Activated naive CD8-positive, alpha-beta T cell treated with anti-CD3 and anti-CD28 coated beads for 36 hours (primary cell): ENCODE measurements at places on chromosomes 6 and 20. TPM values are rescaled to one million over a fixed set of nuclear protein-coding genes. Genes with fewer than 3 reads are reported as not detected.

GRCh38 chr6:149094934-149095351 lies 222.6 kb upstream of the TAB2 start:
- H3K4me3 ChIP-seq: peak overlapping the region; percentile 43
- H3K4me1 ChIP-seq: peaks cover 43% of the 10 kb centered on the region
- no peaks in the 10 kb centered on the region for H3K27me3 ChIP-seq
- peaks cover 20% of the 10 kb centered on the region for H3K36me3 ChIP-seq
- DNase-seq: peak; percentile 28

- H3K27ac ChIP-seq: no peak overlapping the region
- no peaks in the 10 kb centered on the region for H3K36me3 ChIP-seq
- no peaks in the 10 kb centered on the region for H3K4me1 ChIP-seq
- peaks cover 11% of the 10 kb centered on the region for H3K27me3 ChIP-seq
These were observed 18.1 kb upstream of the BMP6 start for GRCh38 chr6:7707787-7708186.

PEX3 gene
- 31.3 TPM for total RNA-seq

PNPLA1 gene
- not detected for total RNA-seq

CDK19 gene
- 9.2 TPM for total RNA-seq

GRCh38 chr6:20319520-20320357 lies 81.9 kb upstream of the E2F3 start:
- H3K4me3 ChIP-seq: peak overlapping the region; percentile 81
- H3K36me3 ChIP-seq: peaks cover 3% of the 10 kb centered on the region
- peak; percentile 82 for DNase-seq

DNA sequence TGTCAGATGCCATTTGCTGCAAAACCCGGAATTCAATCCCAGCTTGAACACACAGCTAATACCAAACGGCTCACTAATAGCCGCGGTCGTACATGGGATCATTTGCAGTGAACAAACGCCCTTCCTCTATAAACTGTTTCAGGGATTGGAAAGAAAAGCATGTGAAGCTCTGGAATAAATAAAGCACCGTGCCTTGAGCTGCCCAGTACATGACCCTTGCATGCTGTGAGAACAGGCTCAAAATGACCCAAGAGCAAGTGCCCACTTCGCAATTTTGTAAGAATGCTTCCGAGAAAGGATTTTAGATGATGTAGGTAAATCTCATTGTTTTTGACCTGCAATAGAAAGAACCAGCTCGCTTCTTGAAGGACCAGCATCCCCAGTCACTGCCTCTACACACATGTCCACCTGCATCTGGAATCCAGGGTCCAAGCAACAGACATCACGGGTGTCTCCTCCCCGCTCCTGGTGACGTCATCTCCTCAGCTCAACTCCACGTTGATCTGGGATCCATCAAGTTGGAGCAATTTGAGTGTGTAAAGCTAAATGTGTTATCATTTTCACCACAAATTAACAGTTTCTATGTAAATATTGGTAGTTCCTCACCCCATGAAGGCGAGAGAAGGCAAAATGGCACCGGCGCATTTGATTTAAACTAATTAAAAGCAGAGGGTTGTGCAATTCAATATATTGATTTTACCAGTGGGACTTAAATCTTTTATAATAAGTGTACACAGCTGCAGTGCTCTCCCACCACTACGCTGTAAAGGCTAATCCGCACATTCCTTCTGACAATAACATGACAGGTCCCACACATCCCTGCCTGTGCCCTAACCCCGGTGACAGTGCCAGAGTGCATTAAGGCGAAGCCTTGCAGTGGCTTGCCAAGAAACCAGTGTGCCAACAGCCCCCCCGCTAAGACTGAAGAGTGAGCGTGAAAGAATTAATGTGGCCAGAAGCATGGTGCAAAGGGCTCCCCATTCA lies 6.2 kb downstream of the BMP7 start:
- H3K4me1 ChIP-seq: peaks cover 5% of the 10 kb centered on the region
- peaks cover 79% of the 10 kb centered on the region for H3K27me3 ChIP-seq
- no peak overlapping the region for H3K27ac ChIP-seq

DNA sequence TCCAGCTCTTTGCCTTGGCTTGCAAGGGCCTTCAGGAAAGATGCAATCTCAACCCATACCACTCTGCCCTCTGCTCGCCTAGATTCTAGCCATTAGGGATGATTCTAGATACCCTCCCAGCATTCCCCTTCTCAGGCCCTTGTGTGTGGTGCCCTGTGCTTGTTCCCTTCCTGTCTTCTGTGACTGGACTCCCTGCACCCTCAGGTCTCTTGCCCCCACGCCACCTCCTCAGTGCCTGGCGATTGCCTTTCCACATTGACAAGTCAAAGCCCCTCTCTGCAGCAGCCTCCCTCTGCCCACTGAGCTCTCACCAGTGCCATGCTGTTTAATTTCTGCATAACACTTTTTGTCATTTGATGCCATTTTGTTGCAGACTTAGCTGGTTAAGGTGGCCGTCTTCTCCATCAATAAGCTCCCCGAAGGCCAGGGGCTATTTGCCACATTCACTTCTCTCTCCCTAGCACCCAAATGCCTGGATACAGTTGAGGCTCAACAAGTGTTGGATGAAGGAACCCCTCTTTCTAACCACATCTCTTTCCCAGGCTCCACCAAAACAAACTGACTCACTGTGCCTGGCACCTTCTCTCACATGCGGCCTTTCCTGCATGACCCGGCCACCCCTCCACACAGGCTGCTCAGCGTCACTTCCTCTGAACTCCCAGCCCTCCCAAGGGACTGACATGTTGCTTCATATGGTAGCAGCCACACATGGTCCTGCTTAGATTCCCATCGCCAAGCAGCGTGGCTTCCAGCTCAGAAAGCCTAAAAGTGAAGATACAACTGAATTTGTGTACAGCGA lies 4.6 kb upstream of the TXNDC5 start:
- H3K4me3 ChIP-seq: no peak overlapping the region
- no peaks in the 10 kb centered on the region for H3K4me1 ChIP-seq
- no peak for DNase-seq
- H3K27ac ChIP-seq: no peak overlapping the region
- no peaks in the 10 kb centered on the region for H3K36me3 ChIP-seq

GRCh38 chr6:150204705-150205472 lies 62.0 kb downstream of the PPP1R14C start:
- no peak for DNase-seq
- H3K27ac ChIP-seq: no peak overlapping the region
- no peak overlapping the region for H3K4me3 ChIP-seq

DNA sequence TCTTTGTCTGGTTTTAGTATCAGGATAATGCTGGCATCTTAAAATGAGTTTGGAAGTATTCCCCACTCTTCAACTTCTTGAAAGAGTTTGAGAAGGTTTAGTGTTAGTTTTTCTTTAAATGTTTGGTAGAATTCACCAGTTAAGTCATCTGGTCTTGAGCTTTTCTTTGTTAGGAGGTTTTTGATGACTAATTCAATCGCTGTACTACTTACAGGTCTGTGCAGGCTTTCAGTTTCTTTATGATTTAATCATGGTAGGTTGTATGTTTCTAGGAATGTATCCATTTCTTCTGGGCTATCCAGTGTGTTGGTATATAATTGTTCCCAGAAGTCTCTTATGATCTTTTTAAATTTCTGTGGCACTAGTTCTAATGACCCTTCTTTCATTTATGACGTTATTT lies 215.5 kb downstream of the LRFN2 start:
- no peaks in the 10 kb centered on the region for H3K36me3 ChIP-seq
- no peak for DNase-seq
- H3K27ac ChIP-seq: no peak overlapping the region
- H3K4me3 ChIP-seq: no peak overlapping the region

TCP11 gene
- not detected for total RNA-seq

GRCh38 chr20:61664556-61665320 lies 400.9 kb downstream of the TAF4 start:
- no peak for DNase-seq
- no peak overlapping the region for H3K4me3 ChIP-seq

DNA sequence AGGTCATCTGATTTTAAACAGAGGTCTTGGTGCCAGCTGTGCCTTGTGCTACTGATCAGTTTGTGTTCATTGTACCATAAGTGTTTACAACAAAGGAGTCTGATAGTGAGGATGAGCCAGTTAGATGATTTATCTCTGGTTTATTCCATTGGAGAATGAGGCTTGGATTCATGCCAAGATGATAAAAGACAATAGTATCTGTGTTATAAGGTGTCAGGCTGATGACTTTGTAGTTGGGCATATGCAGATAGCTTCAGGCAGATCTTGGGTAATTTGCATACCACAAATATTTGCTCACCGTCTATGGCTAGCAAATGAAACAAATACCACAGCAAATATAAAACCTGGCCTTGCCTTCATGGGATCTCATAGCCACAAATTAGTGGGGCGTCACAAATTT lies 43.3 kb upstream of the PHACTR2 start:
- H3K27ac ChIP-seq: no peak overlapping the region
- H3K4me1 ChIP-seq: peaks cover 6% of the 10 kb centered on the region
- peaks cover 8% of the 10 kb centered on the region for H3K27me3 ChIP-seq
- no peaks in the 10 kb centered on the region for H3K36me3 ChIP-seq
- DNase-seq: no peak

DNA sequence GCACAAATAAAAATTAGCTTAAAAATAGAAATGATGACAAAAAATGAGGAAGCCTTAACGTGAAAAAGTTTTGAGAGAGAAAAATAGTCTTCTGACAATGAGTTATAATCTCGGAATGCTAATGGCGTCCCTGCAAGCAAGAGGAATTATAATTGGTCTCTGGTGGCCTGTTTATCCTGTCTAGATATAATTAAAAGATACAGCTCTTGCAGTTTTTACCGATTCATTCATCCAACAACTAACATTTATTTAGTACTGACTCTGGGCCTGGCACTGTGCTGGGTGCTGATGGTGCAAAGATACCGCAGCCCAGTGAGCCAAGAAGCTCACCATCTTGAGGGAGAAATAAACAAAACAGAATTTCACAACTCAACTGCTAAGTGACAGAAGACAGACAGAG lies 31.6 kb upstream of the ANKRD60 start:
- H3K36me3 ChIP-seq: peaks cover 14% of the 10 kb centered on the region
- no peaks in the 10 kb centered on the region for H3K27me3 ChIP-seq
- H3K4me3 ChIP-seq: no peak overlapping the region
- H3K27ac ChIP-seq: no peak overlapping the region
- peaks cover 14% of the 10 kb centered on the region for H3K4me1 ChIP-seq

- H3K27ac ChIP-seq: no peak overlapping the region
- peaks cover 73% of the 10 kb centered on the region for H3K27me3 ChIP-seq
- no peak for DNase-seq
- no peaks in the 10 kb centered on the region for H3K36me3 ChIP-seq
- no peaks in the 10 kb centered on the region for H3K4me1 ChIP-seq
These were observed 1.2 kb downstream of the NKAIN4 start for GRCh38 chr20:63253065-63253437.

DLL1 gene
- 4.0 TPM for total RNA-seq

GRCh38 chr20:62822788-62823651 lies 6.2 kb downstream of the COL9A3 start:
- H3K4me1 ChIP-seq: no peaks in the 10 kb centered on the region
- no peak overlapping the region for H3K27ac ChIP-seq
- peaks cover 8% of the 10 kb centered on the region for H3K27me3 ChIP-seq
- no peak overlapping the region for H3K4me3 ChIP-seq
- peak; percentile 68 for DNase-seq

- H3K4me3 ChIP-seq: no peak overlapping the region
- no peak overlapping the region for H3K27ac ChIP-seq
- no peak for DNase-seq
- peaks cover 36% of the 10 kb centered on the region for H3K4me1 ChIP-seq
These were observed 284.0 kb upstream of the RUNX2 start for GRCh38 chr6:45044086-45044485.

GRCh38 chr6:89145091-89145955 lies 532 bp upstream of the PM20D2 start:
- no peaks in the 10 kb centered on the region for H3K27me3 ChIP-seq
- H3K27ac ChIP-seq: peak overlapping the region; percentile 98
- peaks cover 27% of the 10 kb centered on the region for H3K4me1 ChIP-seq

- H3K36me3 ChIP-seq: no peaks in the 10 kb centered on the region
- H3K4me3 ChIP-seq: no peak overlapping the region
- H3K27ac ChIP-seq: no peak overlapping the region
- no peaks in the 10 kb centered on the region for H3K4me1 ChIP-seq
These were observed 8.7 kb upstream of the DSP start for GRCh38 chr6:7532821-7533220.

GRCh38 chr20:38878866-38879265 lies 47.4 kb upstream of the FAM83D start:
- H3K4me1 ChIP-seq: peaks cover 79% of the 10 kb centered on the region
- no peak for DNase-seq
- H3K27ac ChIP-seq: peak overlapping the region; percentile 17
- no peaks in the 10 kb centered on the region for H3K27me3 ChIP-seq
- H3K36me3 ChIP-seq: peaks cover 22% of the 10 kb centered on the region
- H3K4me3 ChIP-seq: no peak overlapping the region

DNA sequence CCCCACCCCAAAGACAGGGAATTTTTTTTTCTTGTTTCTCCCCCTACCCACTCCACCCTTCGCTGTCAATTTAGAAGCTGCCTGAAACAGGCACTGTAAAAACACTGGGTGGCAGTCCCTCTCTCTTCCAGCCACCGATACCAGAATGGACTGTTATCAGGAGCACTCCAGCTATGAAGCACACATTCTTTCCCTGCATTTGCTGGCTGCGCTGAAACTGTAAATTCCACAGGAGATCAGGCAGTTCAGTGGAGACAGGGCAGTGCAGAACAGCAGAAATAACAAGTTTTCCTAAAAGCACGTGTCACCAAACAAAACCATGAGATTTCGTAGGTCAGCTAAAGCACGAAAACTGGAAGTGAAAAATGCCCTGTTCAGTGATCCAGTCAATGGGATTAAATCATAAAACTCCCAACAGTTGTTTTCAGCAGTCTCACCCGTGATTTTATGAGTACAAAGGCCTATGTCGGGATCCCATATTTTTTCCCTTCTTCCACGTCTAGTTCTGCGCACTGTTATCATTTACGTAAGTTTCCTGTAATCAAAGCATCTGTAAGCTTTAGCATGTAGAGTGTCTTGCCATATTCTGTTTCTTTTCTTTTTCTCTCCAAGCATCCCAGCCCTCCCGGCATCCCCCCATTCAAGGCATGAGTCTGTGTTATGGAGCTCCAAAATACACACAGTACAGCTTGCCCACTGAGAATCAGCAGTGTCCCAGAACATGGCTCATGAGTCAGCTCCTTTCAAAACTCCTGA lies 359.9 kb upstream of the EPHA7 start:
- no peaks in the 10 kb centered on the region for H3K4me1 ChIP-seq
- H3K27me3 ChIP-seq: no peaks in the 10 kb centered on the region
- H3K4me3 ChIP-seq: no peak overlapping the region
- no peaks in the 10 kb centered on the region for H3K36me3 ChIP-seq
- no peak for DNase-seq
- no peak overlapping the region for H3K27ac ChIP-seq

- DNase-seq: peak; percentile 27
- peak overlapping the region; percentile 15 for H3K4me3 ChIP-seq
- peaks cover 21% of the 10 kb centered on the region for H3K27me3 ChIP-seq
- H3K36me3 ChIP-seq: no peaks in the 10 kb centered on the region
These were observed 4.6 kb downstream of the GUCA1A start for GRCh38 chr6:42177514-42178364.

C20orf141 gene
- total RNA-seq: not detected

- no peaks in the 10 kb centered on the region for H3K36me3 ChIP-seq
- no peak for DNase-seq
- peaks cover 9% of the 10 kb centered on the region for H3K4me1 ChIP-seq
- no peak overlapping the region for H3K27ac ChIP-seq
These were observed 24.0 kb upstream of the CTNNBL1 start for GRCh38 chr20:37669773-37670236.

TRAM2 gene
- 1.6 TPM for total RNA-seq
